H9 (cell line): ENCODE measurements at places on chromosomes 11 and 22. TPM values are rescaled to one million over a fixed set of nuclear protein-coding genes. Genes with fewer than 3 reads are reported as not detected.
A peak's percentile ranks its signal among the peaks of the same experiment; 100 is the strongest.

Gene CALCA
- total RNA-seq = 0.29 TPM in 1 of 2 replicates, not detected in the other

Gene KRTAP5-1
- total RNA-seq = not detected in 2 replicates

Gene WT1
- 0.15 and 0.20 TPM in 2 replicates for total RNA-seq

DNA sequence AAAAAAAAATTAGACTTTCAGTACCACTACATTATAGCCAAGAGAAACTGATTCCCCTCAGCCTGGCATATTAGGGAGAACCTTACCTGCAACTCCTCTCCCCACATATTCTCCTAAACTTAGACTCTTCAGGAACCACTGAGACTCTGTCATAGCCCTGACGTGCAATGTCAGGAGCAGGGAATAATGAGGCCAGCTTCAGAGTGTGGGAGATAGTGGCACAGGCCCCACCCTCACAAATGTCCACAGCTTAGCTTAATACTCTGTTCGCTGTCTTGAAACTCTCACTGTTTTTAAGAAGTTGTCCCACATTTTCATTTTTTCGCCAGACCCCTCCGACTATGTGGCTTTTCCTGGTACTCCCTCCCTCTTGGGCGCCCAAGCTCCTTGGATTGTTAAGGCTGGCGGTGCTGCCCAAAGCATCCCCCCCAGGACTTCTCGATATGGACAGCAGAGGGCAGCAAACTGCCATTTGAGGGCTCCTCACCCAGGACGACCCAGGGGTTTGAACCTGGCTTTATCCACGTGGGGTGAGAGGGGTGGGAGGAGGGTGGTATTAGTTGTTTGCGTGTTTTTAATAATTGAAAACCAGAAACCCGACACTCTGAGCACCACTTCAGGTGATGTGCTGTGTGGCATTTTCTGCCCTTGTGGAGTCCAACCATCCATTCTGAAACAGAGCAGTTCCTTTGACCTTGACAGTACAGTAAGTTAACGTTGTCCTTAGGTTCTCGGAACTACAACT, 45.2 kb upstream of the RASSF10 start:
- peak; percentile 83 for DNase-seq

DNA sequence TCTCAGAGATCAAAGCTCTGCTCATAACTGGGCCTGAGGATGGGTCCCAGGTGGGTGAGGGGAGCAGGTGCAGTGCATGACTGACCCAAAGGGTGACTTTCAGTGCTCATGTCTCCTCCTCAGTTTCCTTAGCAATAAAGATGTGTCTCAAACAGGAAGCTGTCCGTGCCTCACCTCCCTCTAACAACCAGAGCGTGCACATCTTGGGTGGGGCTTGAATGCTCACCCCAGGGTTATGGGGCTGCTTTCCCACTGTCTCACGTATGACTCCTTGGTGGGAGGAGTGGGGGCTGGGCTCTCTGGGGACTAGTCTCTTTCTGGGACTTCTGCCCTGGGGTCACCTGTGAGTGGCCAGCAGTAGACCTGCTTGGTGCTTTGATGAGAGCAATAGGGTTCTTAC, 53.9 kb upstream of the PHOX2A start:
- no peak for DNase-seq

DNA sequence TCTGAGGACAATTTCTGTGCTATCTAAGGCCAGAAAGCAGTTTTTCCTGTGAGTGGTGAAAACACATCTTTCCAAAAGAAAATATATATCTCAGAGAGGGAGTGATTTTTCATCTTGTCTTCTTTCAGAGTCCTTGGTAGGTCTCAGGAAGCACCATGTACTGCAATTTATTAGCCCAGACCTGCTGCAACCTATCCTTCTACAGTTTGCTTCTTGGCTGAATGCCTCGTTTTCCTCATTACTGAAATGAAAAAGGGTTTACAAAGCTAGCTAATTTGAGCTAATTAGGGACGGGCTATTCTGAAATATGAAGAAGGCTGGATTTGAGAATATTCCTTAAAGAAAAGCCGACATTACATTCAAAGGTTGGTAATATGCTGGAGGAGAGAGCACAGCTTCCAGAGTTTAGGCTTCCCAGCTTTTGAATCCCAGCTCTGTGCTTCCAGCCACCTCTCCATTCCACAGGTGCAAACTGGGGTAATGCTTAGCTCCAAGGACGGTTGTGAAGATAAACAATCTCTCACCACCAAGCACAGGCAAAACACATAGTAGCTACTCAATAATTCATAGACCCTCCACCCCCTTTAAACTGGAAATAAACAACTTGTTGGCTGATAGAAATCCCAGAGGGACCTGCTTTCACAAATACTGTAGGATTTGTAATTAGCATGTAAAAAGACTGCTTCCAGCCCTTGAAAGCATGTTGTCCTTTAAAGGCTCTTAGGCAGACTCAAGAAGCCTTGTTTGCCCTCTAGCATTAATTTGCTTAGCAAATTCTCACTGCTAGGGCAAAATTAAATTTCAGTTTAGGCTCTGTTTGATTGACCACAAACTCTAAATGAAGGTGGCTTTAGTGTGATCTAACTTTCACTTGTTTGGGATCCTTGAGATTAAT, 24.5 kb upstream of the SESN3 start:
- no peak for DNase-seq

DNA sequence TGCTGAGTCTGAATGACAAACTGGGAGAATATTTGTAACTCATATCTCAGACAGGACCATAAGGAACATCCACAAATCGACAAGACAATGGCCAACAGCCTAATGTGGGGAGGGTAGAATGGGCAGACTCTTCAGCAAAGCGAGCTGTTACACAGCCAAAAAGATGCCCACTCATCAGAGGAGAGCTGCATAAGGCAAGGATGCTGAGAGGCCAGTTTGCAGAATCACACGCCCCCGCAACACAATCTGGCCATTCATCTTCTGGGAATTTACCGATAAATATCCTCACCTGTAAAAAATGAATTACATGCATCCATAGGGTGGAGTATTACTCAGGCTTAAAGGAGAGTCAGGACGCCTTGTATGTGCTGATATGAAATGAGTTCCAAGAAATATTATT, 57.5 kb upstream of the SLC22A12 start:
- no peak for DNase-seq

DNA sequence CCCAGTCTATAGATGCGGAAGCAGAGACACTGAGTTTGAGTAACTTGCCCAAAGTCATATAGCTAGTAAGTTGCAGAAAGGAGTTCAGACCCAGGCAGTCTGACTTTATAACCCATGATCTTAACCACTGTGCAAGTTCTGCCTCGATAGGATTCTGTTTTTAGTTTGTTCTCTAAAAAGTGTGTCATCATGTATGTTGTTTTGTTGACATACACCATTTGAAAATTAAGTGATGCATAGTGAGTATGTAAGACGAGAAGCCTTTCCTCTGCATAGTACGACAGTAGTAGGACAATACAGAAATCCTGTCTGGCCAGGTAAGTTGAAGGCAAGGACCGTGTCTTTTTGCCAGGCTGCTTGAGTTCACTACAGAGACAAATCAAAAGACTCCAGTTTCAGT, 3.3 kb downstream of the ZC3H12C start:
- DNase-seq = no peak
